ENCODE measurements at places on chromosomes 4 and X.

DNA sequence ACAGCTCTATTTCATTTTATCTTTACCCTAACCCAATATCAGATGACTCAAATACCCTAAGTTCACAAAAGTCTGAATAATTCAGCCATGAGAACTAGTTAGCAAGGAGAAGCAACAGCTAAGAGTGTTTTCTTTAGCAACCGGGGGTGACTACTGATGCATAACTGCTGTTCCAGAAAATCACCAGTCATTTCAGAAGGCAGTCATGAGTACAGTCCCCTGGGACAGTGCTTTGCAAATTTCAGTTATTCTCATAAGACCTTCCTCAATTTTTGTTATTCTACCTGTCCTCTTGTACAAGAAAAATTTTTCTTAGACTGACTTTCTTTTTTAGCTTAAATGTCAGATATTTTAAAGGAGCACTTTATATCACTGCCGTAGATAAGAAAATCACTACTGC is 16.4 kb downstream of the BANK1 start:
- DNase-seq: no peak

DNA sequence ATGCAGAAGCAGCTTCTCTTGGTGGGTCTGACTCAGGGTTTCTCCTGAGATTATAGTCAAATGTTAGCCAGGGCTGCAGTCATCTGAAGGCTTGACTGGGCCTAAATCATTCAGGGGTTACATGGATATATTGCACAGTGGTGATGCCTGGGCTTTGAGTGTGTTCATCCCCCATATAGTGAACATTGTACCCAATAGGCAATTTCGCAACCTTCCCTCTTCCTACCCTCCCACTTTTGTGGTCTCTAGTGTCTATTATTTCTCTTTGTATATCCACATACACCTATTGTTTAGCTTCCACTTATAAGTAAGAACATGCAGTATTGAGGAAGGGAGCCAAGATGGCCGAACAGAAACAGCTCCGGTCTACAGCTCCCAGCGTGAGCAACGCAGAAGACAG is 90.3 kb upstream of the CAMK2D start:
- DNase-seq: no peak

DNA sequence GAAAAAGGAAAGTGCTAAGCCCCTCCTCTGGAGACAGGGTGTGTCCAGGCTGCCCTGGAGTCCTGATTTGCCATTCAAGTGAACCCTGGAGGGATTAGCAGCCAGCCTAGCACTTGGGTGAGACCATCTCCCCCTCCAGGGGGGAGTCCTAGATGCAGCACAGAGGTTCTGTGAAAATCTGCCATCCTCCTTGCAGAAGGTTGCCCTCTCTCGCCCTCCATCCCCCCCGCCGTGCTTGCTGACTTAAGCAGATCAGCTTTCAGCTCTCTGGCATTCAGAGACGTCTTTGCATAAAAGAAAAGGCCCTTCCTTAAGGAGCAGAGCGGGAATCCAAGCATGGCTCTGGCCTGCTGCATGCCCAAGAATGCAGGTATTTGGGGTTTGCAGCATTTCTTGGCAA is 102.1 kb upstream of the SCML1 start:
- DNase-seq: no peak

DNA sequence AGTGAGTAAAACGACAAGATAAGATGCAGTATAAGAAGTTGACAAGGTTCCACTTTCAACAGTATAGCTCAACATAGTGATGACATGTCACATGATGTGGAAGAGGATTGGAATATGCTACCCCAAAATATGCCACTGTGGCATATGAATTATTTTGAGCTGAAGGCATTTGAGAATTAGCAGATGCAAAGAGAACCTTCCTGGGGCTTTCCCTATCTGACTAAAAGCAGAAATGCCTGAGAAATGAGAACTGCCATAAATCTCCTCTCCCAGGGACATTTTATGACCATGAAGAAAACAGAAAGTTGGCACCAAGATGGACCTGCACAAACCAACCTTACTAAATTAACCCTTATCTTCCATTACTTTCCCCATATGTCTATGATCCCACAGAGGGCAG is 24.8 kb downstream of the CDKN2AIP start:
- no peak for DNase-seq

GRCh38 chrX:150842198-150842685 is 56.2 kb downstream of the CD99L2 start:
- no peak for DNase-seq

DNA sequence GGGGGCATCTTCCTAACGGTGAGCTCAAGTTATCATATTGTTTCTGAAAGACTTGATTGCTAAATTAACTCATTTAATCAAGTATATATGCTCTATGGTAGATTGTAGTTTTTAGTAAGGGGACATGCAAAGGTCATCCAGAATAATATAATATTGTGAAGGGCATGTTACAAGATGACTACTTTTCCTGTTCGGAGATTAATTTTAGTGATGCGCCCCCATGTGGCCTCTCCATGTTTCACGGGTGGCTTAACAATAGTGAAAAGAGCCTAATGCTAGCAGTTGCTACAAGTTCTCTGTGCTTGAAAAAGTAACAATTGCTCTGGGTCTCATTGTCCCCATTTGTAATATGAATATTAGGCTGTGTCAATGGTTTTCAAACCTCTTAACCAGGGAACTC is 12.2 kb downstream of the SMPX start:
- DNase-seq: no peak

Measured in stimulated activated CD8-positive, alpha-beta memory T cell treated with anti-CD3 and anti-CD28 coated beads, Interleukin-15, amount 100 ng/mL, for 24 hours (primary cell).